Liver (tissue), 10 donors: ENCODE measurements at places on chromosomes 3 and 15. TPM values are rescaled to one million over a fixed set of nuclear protein-coding genes. Genes with fewer than 3 reads are reported as not detected.

Gene SLC12A1
- 0.05 TPM for total RNA-seq

Gene PLA2G4F
- total RNA-seq: not detected

Gene OCA2
- 0.25 TPM for total RNA-seq

Gene DPPA4
- total RNA-seq: 3.1 TPM

Gene SLC24A5
- not detected for total RNA-seq

Gene CLDN1
- 92.0 TPM for total RNA-seq

Gene FAM219B
- total RNA-seq: 15.3 TPM

Gene THRB
- 10.8 TPM for total RNA-seq

Gene GTF2E1
- 5.4 TPM for total RNA-seq
